Activated naive CD8-positive, alpha-beta T cell treated with anti-CD3 and anti-CD28 coated beads for 36 hours (primary cell): ENCODE measurements at places on chromosomes 11 and 22.

DNA sequence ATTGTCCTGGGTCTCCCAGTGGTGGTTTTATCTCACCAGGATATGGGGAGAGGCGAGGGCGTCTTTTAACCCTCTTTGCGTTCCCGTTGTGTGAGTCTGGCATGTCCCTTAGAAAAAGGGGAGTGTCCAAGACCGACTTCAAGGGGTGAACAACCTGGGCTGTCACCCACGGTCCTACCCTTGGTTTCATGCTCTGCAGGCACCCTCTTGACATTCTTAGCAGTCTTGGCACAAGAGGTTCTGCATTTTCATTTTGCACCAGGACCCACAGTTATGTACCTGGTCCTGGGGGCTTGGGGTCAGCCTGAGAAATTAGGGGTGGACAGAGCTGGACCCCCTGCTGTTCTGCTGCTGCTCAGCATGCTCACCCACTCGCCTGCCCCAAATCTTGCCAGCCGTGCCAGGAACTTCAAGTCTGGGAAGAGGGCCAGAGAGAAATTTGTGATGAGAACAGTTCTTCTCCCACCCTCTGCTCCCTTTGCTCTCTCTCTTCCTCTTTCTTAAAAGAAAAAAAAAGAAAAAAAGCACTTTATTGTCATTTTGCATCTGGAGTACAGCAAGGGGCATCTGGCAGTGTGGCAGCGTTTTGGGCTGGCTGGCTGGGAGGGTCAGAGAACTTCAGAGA is 471.2 kb downstream of the MIAT start:
- no peak overlapping the region for H3K4me3 ChIP-seq
- H3K4me1 ChIP-seq, result peaks cover 2% of the 10 kb centered on the region
- peaks cover 47% of the 10 kb centered on the region for H3K27me3 ChIP-seq
- H3K36me3 ChIP-seq, result no peaks in the 10 kb centered on the region
- DNase-seq, result no peak

- no peak overlapping the region for H3K4me3 ChIP-seq
- no peak for DNase-seq
- H3K27ac ChIP-seq, result no peak overlapping the region
- no peaks in the 10 kb centered on the region for H3K36me3 ChIP-seq
Observed at GRCh38 chr11:127074151-127074761, 73.7 kb upstream of the KIRREL3 start.

- peak; percentile 68 for DNase-seq
- H3K4me3 ChIP-seq, result no peak overlapping the region
Observed at GRCh38 chr11:61254403-61255025, 13.5 kb downstream of the PGA5 start.

DNA sequence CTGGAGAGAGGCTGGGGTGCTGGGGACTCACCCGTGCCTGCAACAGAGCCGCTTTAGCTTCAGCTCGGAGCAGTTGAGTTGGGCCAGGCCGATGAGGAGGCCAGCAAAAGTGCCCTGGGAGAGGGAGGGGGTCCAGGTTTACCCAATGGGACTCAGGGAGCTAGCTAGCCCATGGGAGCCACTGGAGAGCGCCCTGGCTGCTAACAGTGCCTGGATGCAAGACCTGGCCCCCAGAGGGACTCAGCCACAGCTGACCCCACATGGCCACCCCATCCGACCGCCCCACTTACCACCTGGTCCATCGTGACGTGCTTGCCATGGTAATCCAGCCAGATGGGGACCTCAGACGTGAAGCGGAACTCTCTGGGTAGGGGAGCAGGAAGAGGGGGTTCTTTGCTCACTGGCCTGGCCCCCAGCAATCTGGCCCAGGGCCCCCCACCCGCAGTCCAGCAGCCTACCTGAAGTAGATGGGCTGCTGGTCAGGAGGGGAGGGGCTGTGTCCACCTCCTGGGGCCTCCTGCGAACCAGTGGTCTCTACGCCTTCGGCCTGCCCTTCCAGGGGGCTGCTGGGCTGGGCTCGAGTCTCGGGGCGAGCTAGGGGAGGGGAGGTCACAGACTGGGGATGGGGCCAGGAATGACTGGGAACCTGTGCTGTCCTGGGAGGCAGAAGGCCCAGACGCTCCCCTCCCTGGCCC is 19.1 kb upstream of the EHD1 start:
- peaks cover 6% of the 10 kb centered on the region for H3K4me1 ChIP-seq
- DNase-seq, result no peak
- H3K36me3 ChIP-seq, result peaks cover 10% of the 10 kb centered on the region
- H3K27ac ChIP-seq, result no peak overlapping the region
- no peak overlapping the region for H3K4me3 ChIP-seq

DNA sequence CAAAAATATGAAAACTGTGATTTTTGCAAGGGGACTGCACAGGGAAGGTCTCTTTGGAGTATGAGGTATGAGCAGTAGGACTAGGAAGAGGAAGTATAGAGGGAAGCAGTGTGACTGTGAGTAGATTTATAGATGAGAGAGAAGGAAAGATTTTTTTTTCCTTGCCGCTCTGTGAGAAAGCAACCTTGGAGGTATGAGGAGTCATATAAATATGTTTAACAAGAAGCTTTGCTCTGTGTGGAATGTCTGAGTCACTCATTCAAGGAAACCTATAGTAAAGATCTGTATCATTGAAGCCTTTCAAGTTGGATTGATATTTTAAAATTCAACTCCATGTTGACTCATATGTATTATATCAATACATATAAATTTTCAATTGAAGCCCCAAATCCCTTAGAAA is 26.2 kb downstream of the DNHD1 start:
- peaks cover 39% of the 10 kb centered on the region for H3K36me3 ChIP-seq
- H3K27me3 ChIP-seq, result no peaks in the 10 kb centered on the region
- H3K4me1 ChIP-seq, result peaks cover 46% of the 10 kb centered on the region
- no peak for DNase-seq

DNA sequence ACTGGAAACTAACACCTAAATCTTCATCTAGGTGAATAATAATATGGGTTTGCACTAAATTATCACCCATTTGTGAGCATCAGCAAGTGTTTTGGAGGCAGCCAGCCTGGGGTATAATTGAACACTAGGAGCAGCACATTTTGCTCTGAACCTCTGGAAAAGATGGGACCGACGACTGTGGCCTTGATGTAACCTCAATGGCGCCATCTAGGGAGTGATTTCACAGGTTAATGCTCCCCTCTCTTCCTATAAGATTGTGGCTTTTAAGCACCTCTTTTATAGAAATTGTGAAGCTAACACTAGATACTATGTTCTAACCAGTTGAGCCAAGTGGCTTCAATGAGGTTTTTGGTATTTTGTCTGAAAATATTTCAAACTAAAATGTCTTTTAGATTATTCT is 203.7 kb downstream of the NELL1 start:
- no peaks in the 10 kb centered on the region for H3K36me3 ChIP-seq
- no peak overlapping the region for H3K27ac ChIP-seq
- DNase-seq, result no peak
- H3K4me1 ChIP-seq, result no peaks in the 10 kb centered on the region
- no peak overlapping the region for H3K4me3 ChIP-seq

- no peak overlapping the region for H3K4me3 ChIP-seq
- no peaks in the 10 kb centered on the region for H3K4me1 ChIP-seq
- H3K36me3 ChIP-seq, result no peaks in the 10 kb centered on the region
- peaks cover 30% of the 10 kb centered on the region for H3K27me3 ChIP-seq
- H3K27ac ChIP-seq, result no peak overlapping the region
Observed at GRCh38 chr22:26139310-26139709, 30.0 kb upstream of the SEZ6L start.

DNA sequence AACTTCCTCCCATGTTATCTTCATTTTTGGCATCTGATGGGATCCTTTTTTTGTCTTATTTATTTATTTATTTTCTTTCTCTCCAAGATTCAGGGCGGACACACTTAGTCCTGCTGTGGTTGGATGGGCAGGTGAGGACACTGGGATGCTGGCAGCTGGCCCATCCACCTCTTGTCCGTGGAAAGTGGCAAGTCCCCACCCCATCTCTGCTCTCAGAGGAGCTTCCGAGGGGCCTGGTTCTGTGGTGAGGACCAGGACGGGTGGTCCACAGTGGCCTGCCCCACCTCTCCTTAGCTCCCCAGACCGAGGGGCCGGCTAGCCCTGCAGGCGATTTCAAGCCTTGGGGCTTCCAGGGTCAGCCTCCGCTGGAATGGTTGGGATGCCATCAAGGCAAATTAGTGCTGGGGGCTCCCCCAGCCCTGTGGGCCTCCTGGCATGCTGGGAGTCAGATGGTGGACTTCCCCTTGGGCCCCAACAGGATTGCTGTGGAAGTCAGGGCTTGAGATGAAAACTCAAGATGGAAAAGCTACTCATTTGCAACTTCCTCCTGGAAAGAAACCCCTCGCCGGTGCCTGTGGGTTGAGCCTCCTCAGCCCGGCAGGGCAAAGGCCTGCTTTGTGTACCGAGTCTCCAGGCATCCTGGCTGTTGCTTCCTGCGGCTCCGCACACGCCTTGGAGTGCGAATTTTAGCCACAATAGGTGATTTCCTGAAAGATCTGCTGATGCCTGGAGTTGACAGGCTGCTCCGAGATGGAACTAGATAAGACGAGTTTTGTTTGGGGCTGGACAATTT is 31.2 kb upstream of the LINC01488 start:
- peaks cover 28% of the 10 kb centered on the region for H3K27me3 ChIP-seq
- no peak overlapping the region for H3K4me3 ChIP-seq
- DNase-seq, result no peak
- H3K27ac ChIP-seq, result no peak overlapping the region
- H3K36me3 ChIP-seq, result no peaks in the 10 kb centered on the region

- H3K27ac ChIP-seq, result no peak overlapping the region
- H3K36me3 ChIP-seq, result no peaks in the 10 kb centered on the region
- H3K4me1 ChIP-seq, result peaks cover 30% of the 10 kb centered on the region
- DNase-seq, result no peak
Observed at GRCh38 chr22:30211124-30211820, 35.3 kb downstream of the LIF start.

DNA sequence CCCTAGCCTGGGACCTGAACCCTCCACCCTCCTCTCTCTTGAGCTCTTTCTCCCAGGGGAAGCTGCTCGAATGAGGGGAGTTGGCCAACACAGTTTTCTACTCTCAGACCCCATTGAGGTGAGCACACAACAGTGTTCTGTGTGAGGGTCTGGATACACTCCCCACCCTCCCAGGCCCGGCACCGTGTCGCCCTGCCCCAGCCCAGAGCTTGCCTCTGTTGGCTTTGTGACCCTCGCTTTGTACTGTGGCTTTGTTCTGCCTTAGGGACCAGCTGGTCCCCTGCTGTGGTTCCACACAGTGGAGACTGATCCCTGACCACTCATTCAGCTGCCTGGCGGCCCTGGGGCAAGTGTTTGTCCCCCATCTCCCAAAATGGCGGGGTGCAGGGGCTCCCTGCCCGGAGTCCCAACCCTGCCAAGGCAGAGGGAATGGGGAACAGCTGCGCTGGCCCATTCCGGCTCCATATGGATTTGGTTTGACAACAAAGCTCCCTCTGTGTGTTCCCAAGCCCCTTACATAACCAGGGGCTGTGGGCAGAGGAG is 8.3 kb downstream of the ST3GAL4 start:
- no peak for DNase-seq
- H3K27ac ChIP-seq, result no peak overlapping the region
- H3K36me3 ChIP-seq, result no peaks in the 10 kb centered on the region
- H3K4me3 ChIP-seq, result no peak overlapping the region

DNA sequence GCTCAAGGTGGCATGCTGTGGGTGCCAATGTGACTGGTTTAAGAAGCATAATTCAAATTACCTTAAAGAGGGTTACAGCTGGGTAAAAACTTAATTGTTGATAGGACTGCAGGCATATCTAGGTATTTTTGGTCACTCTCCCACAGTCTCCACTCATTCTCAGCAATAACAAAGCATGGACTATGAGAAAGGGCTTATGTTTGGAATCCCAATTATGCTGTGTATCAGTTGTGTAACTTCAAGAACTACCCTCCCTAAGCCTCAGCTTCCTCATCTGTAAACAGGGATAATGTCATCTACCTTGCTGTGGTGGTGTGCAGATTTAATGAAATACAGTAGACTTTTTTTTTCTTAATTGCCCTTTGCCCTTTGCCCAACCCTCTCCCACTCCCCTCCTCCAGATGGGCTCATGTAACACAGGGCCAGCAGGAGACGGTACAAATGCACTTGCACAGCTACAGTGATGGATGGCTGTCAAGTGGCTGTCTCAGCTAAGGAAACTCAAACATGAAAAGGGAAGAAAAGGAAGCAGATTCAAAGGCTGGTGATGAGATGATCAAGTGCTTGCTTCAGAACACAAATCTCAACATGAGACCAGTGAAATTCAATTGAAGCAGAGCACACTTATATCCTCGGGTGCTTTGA is 37.6 kb downstream of the MAP6 start:
- peaks cover 49% of the 10 kb centered on the region for H3K27me3 ChIP-seq
- no peak overlapping the region for H3K27ac ChIP-seq
- no peaks in the 10 kb centered on the region for H3K4me1 ChIP-seq
- no peak for DNase-seq

DNA sequence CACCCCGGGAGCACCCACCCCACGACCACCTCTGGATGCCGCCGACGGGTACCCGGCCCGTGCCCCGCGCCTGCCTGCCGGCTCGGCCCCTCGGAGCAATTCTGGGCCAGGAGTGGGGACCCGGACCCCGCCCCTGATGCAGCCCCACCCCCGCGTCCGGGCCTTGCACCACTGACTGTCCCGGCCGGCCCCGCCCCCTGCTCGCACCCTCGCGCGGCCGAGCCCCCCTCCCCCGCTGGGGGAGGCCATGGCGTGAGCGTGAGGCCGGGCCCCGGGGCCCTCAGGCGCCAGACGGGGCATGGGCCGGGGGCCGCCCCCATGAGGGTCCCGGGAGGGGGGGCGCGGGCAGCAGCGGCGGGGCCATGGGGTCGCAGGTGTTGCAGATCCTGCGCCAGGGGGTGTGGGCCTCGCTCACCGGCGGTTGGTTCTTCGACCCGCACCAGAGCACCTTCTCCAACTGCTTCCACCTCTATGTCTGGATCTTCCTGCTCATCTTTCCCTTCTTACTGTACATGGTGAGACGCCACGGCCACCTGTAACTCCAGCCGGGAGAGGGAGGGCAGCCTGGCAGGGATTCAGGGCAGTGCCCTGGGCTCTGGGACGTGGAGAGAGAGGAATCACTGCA is 486 bp downstream of the PCNX3 start:
- peak; percentile 70 for DNase-seq
- H3K27ac ChIP-seq, result peak overlapping the region; percentile 98
- H3K4me3 ChIP-seq, result peak overlapping the region; percentile 99
- H3K27me3 ChIP-seq, result no peaks in the 10 kb centered on the region
- peaks cover 37% of the 10 kb centered on the region for H3K4me1 ChIP-seq

DNA sequence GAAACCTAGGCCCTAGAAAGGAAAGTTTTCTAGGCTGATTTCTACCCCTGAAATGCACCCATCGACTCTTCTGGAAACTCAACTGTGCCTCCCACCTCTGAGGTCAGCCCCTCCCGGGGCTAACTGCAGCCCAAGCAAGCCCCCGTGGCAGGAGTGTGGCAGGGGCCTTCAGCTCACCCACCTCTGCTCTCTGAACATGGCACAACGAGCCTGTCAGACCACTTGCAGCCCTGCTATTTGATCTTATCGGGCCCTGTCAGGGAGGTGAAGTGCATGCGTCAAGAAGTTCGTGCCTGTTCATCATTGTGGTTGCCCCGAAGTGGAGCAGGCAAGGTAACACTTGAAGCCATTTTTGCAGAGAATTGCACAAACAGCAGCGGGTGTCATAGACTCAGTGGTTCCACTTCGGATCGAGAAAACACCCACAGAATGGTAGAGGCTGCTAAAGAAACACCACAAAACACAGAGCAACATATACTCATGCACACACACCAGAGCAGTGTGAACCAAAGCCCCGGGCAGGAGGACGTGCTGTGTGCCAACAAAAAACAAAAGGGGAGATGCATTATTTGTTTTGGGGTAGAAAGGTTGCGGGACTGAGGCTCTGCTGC is 262.7 kb downstream of the ETS1 start:
- peaks cover 90% of the 10 kb centered on the region for H3K4me1 ChIP-seq
- peak overlapping the region; percentile 68 for H3K4me3 ChIP-seq
- peak; percentile 79 for DNase-seq
- H3K27me3 ChIP-seq, result no peaks in the 10 kb centered on the region
- H3K27ac ChIP-seq, result peak overlapping the region; percentile 95
- peaks cover 26% of the 10 kb centered on the region for H3K36me3 ChIP-seq
